NCI-H187 (cell line): ENCODE measurements at places on chromosomes 16 and 17.
A peak's percentile ranks its signal among the peaks of the same experiment; 100 is the strongest.

DNA sequence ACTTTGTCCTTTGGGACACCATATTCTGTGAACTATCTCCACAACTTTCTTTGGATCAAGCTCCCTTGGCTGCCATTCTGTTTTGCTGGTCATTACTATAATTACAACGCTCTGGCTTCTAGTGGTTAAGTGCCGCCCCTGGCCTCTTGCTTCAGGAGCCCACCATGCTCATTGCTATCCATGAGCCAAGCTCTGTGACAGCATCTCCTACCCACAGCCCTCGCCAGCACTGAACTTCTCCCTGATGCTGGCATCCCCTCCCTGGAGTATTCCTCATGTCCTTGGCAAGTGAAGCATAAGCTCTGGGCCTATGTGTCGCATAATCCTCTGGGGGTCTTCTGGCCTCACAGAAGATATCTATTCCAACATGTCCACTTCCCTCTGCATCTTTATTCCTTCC is 60.6 kb upstream of the DHX40 start:
- DNase-seq: no peak

DNA sequence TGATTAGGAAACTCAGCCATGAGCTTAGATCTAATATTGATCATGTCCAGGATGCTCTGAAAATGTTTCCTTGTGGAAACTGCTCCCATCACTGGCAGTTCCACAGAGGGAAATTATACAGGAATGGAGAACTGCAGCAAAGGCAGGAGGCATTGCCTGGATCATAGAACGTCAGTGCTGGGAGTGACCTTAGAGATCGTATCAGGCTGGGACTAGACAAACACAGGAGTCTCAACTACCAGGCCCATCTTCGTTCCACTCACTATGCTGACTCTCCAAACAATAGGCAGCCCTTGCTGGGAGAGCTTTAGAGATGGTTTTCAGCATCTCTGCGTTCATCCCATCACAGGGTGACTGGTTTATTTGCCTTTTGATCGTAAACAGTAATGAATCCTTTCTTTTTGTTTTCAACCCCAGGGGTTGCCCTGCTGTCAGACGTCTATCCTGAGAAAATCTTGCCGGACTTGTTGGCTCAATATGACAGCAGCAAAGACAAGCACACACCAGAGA is 130.3 kb downstream of the TANGO6 start:
- no peak for DNase-seq

- no peak for DNase-seq
Measured at GRCh38 chr17:67125924-67126323, 81.6 kb downstream of the CACNG1 start.

GRCh38 chr16:49604602-49605001 is 231.0 kb downstream of the C16orf78 start:
- no peak for DNase-seq

- no peak for DNase-seq
Measured at GRCh38 chr16:87324411-87325275, 7.5 kb upstream of the C16orf95 start.

DNA sequence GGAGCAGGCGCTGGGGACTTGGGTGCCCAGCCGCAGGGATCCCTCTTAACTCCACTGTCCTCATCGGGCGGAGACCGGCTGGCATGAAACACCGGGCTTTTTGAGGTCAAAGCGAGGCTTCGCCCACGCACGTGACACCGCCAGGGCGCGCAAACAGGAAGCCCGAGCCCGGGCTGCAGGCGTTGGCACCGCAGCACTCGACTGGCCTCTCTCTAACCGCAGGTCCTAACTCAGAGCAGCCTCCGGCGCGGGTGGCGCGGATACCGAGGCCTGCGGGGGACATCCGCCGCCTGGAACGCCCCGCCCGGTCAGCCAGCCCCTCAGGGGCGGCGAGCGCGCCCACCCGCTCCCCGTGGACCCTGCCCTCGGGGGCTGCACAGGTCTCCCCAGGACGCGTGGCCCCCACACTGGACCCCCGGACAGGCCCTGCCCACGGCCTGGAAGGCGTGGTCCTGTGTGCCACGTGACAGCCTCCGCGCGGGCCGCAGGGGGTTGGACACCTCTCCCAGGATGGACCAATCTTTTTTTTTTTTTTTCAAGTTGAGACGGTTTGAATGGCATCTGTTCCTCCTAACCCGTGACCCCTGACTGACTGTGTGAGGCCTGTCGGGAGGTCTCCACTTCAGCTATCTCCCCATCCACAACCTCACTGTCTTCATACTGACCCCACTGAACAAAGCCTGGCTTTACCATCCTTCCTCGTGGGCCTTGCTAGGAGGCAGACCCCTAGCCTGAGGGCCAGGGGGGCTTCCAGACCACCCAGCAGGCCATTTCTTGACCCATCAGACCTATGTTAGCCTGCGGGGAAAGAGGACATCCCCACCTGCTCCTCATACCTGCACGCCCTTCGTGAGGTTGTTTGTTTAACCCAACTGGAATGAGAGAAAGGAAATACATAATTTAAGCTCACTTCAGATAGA is 8.4 kb upstream of the SLC47A2 start:
- DNase-seq: no peak

DNA sequence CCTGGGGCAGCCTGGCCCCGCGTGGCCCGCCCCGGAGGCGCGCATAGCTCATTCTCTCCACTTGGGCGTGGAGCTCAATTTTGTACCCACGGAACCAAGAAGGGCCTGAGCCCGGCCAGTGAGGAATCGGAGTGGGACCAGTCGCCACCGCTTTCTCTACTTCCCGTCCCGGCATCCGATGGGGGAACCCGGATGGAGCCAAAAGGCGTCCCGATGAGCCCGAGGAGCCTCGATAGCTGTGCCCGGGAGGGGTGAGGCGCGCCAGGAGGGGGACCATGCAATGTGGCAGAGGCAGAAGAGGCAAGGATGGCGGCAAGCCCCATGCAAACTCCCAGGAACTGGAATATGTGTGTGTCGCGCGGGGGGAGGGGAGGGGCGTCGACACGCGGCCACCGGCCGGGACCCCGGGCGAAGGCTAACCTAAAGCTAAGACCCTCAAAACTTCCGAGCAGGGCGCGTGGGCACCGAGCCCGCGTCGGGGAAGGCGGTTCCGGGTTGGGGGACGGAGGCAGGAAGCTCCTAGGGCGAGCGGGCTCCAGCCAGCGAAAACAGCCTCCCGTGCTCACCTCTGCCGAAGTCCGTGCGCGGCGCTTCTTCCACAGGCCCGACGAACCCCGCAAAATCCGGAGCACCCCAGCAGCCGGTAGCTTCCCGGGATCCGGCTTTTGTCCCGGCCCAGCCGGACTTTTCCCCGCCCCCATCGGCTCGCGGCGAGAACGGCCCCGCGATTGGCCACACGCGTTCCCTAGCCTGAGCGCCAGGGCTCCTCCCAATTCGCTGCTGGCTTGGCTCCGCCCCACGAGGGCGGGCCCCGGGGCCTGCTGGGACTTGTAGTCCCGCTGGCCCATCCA is at the start of gene ACLY:
ACLY (minus strand) TSS at position 638 of the 851 bp plus-strand sequence. CDS start 5,078 bp downstream, outside the sequence.
- peak; percentile 94 for DNase-seq

DNA sequence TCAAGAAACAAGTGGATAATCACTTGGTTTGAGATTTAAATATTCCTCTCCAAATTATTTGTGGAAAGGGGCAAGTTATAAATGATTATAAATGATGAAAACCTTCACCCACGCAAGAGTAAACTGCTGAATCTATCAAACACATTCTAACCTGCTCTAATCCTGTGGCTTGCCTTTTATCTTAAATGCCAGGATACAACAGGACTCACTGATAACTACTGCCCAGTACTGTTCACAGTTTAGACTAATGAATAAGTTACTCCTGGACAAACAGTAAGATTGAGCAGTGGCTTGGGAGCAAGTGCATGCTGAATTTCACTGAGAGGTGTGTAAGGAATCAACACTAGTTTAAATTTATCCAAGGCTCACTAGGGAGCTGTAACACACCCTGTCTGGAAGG is 31.1 kb downstream of the IGF2BP1 start:
- DNase-seq: no peak

- DNase-seq: no peak
Measured at GRCh38 chr16:66344533-66345145, 21.9 kb upstream of the CDH5 start.

GRCh38 chr17:29140051-29140621 is 40.1 kb downstream of the MYO18A start:
- DNase-seq: peak; percentile 45

GRCh38 chr17:77646046-77646430 is 312.5 kb upstream of the TNRC6C start:
- DNase-seq: no peak

DNA sequence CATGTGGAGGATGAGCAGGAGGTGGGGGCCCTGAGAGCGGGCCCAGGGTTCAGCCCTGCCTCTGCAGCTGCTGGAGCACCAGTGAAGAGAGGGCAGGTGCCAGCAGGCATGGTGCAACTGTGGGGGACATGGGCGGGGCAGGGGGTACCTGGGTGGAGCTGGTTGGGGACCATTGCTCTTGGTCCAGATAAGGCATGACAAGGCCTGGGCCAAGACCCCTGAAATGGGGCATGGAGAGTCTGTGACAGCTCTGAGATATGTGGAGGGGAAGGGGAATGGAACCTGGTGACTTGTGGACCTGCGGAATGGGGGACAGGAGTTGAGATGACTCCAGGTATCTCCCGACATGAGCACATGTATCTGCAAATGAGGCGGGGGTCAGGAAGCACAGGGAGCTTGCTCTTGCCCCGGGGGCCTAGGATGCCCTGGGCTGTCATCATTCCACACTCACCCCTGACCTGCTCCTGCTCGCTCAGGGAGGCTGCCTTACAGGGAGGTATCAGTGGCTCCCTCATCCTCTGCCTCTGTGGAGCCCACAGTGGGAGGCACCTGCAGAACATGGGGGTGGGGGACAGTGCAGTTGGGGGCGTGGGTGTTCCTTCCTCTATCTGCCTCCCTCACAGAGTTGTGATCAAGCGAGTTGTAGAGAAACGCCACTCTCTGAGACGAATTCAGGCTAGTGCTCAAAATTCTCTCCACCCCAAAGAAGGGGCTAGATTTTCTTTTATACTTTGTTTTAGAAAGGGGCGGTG is 40.2 kb downstream of the TMEM235 start:
- DNase-seq: no peak

- peak; percentile 58 for DNase-seq
Measured at GRCh38 chr16:2953706-2954627, 10.1 kb upstream of the KREMEN2 start.

GRCh38 chr17:9230346-9230745 is 209.0 kb downstream of the NTN1 start:
- no peak for DNase-seq

GRCh38 chr16:58462997-58463941 is 36.7 kb upstream of the NDRG4 start:
- no peak for DNase-seq

GRCh38 chr17:37774504-37774903 is 29.6 kb upstream of the HNF1B start:
- no peak for DNase-seq

GRCh38 chr17:65283704-65284103 is 146.5 kb downstream of the RGS9 start:
- no peak for DNase-seq

- no peak for DNase-seq
Measured at GRCh38 chr16:28300327-28300726, 8.0 kb downstream of the SBK1 start.

DNA sequence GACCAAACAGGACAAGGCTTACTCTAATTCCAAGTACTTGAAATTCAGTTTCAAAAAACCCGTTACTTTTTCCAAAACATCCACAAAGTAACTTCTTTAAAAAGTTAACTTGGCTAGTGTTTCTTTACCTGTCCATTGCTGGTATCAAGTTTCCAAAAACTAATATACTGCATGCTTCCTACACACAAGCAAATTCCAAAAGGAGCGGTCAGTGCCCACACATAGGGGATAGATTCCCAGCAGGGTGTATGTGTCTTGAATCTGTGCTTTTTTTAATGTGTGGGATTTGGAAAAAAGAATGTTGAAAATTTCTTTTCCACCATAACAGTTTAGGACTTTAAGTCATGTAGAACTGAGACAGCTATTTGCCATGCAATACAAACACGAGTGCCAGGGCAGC is 367.8 kb upstream of the SOX9 start:
- DNase-seq: no peak
